Stimulated activated CD4-positive, alpha-beta T cell treated with anti-CD3 and anti-CD28 coated beads, Interleukin-12 subunit alpha, Interleukin-12 subunit beta, amount 100 ng/mL, for 4 hours (primary cell): ENCODE measurements at places on chromosomes 1 and 21.

GRCh38 chr1:237861944-237862343 is 28.8 kb downstream of the ZP4 start:
- no peak for DNase-seq

DNA sequence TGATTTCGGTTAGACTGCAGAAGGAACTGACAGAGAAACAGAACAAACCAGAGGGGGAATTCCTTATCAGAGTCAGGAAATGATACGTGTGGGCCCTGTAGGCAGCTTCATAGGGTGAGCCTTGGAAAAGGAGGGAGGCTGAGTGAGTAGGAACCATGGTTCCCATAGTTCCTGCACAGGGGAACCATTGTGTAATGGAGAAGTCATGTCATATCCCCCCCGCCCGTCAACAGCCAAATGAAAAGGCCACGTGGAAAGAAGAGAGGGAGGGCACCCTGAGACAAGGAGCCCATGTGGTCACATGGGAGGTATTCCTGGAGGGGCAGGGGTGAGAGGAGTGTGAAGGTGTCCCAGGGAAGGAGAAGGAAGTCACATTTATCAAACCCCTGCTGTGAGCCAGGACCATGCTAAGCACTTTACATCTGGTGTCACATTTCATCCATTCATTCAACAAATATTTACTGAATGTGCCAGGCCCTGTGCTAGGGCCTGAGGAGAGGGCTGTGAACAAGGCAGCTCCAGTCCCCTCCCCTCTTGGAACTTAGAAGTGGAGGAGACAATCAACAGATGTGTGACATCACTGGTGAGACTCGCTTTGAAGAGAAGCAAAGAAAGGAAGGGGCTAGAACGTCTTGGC is 15.7 kb upstream of the FGR start:
- no peak for DNase-seq

GRCh38 chr1:225845571-225846259 is 35.8 kb downstream of the EPHX1 start:
- peak; percentile 31 for DNase-seq

DNA sequence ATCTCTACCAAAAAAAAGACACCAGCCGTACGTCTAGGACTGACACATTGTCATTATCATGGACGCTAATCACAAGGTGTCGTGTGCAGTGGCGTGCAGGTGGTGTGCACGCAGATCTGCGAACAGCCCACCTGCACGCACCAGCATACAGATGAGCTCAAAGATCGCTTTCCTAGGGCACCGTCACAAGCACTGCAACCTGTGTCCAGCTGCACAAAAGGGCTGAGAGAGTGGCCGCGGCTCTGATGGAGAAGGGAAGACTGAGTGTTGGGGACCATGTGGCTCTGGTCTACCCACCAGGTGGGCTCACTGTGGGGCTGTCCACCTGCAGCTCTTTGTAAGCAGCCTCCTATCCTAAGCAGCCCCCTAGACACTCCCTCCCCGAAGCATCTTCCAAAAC is 50.9 kb downstream of the S100B start:
- DNase-seq = no peak

DNA sequence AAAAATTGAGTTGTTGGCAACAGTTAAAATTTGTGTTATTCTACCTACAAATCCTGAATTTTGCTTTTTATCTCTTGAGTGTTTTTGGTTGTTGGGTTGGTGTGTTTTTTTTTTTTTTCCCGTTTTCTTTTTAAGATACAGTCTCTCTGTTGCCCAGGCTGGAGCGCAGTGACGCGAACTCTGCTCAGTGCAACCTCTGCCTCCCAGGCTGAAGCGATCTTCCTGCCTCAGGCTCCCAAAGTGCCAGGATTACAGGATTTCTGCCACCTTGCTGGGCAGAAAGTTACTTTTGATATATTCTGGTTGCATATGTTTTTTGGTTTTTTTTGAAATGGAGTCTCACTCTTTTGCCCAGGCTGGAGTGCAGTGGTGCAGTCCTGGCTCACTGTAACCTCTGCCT is 4.2 kb downstream of the PCNT start:
- no peak for DNase-seq

DNA sequence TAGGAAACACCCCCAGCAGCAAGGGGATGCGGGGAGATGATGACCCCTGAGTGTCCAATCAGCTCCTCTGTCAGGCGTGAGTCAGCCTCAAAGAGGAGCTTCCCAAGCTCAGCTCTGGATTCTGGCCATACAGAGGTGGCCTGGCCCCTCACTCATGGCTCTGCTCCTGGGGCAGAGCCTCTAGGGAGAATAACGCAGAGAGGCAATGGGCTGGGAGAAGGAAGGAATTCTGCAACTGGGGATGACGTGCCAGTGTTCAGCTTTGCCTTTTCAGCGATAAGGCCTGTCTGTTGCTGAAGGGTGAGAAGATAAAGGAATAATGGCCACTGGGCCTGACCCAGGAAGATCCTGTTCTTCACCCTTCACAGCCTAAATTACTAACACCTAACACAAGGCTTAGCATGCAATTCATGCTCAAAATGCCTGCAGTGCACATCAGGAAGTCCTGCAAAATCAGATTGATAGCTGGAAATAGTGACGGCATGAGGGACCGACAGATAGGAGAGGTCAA is 92.2 kb downstream of the TBX19 start:
- no peak for DNase-seq

- DNase-seq = no peak
Observed at GRCh38 chr1:113207019-113207418, 134.0 kb downstream of the LRIG2 start.

GRCh38 chr1:33018112-33018511 is 18.6 kb downstream of the AK2 start:
- no peak for DNase-seq

- no peak for DNase-seq
Observed at GRCh38 chr1:97297611-97298010, 576.0 kb downstream of the PTBP2 start.
